ENCODE measurements at places on chromosomes 2 and 18.

- DNase-seq, result no peak
These were observed 282.1 kb downstream of the ZNF516 start for GRCh38 chr18:76212960-76213359.

DNA sequence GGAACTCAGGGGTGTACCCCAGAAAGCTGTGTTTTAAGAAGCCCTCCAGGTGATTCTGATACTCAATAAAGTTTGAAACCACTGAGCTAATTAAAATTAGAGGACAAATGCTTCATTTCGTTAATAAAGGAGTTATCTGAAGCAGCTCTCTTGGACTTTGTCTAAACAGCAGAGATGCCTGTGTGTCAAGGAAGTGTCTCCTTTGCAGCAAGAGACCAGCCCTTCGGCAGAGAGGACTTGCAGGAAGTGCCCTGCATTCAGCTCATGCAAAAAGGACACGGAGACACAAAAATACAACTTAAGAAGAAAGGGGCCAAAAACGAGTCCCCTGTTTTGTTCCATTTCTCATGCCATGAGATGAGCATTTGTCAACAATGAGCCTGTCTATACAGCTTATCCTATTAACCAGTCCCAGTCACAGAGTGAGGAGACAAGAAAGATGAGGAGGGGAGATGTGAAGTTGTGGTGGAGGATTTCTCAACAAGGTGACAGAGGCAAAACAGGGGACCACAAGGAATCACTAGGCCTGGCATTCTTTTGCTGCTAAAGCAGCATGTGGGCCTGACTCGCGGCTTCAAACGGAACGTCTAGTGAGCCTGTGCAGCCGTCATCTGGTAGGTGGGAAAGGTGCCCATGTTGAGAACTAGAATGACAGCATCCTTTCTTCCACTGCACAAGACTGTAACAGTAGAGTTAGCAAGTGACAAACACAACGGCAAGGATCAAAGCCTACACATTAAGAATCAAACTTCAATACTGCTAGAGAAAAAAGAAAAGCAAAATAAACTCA, 152.3 kb downstream of the ANTXR1 start:
- no peak for DNase-seq

DNA sequence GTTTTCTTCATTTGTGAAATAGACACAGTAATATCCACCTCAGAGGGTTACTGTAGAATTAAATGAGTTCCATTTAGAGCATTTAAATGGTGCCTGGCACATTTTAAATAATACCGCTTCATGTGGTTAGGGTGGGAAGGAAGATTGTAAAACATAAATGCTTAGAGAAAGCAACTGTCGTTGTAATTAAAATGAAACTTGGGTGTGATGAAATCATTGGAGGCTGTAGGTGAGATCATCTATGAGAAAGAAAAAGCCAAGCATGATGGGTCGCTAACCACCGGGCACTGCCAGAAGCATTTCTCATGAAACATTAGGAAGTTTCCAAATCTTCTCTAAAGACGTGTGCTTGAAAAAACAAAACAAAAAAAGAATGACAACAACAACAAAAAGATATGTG, 8.2 kb upstream of the SLC39A10 start:
- DNase-seq, result no peak

GRCh38 chr18:50528806-50529205, 31.1 kb upstream of the MAPK4 start:
- DNase-seq, result no peak

DNA sequence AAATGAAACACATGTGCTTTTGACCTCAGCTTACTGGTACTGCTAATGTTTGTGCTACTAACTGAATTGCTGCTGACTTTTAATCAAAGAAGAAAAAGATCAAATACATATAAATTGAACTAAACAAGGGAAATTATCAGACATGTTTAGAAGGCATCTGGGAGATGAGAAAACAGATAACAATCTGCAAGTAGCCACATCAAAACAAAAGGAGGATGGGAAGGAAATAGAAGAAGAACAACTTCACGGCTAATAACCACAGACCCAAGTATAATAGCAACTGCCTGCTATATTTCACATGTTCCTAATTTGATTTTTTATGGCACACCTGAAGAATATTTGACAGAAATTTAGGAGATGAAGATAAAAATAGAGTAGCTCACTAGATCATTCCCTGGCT, 542.6 kb upstream of the SYT4 start:
- DNase-seq, result no peak

DNA sequence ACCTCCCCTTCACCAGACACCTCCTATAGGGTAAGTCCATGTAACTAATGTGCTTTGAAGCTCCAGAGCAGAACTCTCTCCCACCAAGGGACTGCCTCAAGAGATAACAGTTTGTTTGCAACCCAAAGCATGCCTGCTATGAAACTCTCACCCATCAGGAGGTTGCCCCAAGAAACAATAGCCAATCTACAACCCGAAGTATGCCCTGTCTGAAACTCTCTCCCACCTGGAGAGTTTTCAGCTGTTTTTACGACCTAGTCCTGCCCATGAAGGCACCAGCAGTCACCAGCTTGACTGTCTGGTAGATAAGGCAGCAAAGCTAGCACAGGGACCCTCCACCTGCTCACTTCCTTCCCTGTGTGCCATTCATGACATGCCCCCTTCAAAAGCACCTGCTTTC, 533.9 kb upstream of the CRIM1 start:
- no peak for DNase-seq

GRCh38 chr2:1088192-1088860, 137.7 kb downstream of the SNTG2 start:
- no peak for DNase-seq

DNA sequence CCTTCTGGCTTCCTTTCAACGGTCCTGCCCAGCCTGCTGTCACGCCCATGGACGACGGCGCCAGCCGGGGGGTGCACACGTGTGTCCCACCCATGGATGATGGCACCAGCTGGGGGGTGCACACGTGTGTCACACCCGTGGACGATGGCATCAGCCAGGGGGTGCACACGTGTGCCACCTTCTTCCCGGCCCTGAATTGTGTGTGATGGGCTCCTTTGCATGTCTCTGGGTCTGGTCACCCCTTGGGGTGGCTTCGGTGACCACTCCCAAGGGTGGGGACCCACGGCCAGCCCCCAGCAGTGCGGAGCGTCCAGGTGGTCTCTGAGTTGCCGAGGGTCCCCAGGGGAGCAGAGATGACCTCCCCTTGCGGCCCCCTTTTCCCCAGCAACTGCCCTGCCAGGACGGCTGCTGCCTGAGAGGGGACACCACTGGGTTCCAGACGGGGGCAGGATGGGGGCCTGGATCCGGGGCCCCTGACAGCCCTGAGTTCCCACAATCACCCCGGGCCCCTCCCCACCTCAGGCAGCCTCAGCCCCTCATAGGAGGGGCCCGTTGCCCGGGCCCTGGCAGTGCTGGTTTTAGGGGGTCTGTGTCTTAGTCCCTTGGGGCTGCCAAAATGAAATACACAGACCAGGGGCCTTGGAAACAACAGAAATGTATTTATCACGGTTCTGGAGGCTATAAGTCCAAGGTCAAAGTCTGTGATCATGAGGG, 9.4 kb downstream of the NEU4 start:
- no peak for DNase-seq

GRCh38 chr18:49569724-49570123, 7.9 kb downstream of the LIPG start:
- no peak for DNase-seq

GRCh38 chr2:181374781-181375675, 82.2 kb upstream of the ITGA4 start:
- no peak for DNase-seq

DNA sequence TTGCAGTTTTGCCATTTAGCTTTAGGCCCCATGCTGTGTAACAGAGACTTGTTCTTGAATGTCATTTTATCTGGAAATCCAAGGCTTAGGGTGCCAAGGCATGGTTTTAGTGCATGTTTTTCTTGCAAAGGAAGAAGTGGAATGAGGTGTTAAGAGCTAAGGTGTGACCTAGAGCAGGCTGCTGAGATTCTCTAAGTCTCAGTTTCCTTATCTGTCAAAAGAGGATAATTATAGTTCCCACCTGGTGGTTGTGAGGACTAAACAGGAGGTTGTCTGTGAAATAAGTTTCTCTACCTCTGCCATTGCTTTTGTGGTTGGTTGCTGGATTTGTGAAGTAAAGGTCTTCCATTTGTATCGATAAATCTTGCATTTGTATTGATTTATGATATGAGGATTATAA, 82.0 kb downstream of the TANC1 start:
- no peak for DNase-seq

GRCh38 chr18:22377769-22378168, 39.9 kb downstream of the CTAGE1 start:
- DNase-seq, result no peak

DNA sequence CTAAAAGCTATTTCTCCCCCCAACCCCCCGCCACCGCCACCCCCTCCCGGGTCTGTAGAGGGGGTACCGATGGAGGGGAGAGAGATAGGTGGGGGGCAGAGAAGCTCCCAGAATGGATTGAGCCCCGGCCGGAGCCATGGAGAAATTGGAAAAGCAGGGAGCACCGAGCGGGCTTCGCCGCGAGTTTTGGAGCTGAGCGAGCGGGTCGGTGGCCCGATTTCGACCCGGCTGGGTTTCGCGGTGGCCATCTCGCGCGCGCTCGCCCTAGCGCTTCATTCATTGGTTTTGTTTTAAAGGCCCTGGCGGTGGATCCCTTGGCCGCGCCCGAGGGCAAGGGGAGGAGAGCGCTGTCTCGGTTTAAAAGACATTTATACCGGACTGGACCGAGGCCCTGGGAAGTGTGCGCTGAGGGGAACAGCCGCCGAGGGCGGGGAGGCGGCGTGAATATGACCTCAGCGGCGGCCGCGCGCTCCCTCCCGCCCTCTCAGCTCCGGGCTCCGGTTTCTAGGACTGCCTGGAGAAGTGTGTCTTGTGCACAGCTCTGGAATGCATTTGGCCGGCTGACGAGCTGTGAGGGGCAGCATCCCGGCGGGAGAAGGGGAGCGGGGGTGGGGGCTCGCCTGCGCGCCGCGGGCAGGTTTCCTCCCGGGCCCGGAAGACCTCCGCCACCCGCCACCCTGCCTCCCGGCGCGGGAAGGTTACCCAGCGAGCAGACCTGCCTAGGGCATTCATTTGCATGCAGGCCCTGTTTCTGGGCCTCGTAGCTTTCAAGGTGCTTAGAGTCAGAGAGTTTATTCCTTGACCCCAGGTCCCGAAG, 1.7 kb upstream of the SMAD7 start:
- DNase-seq, result no peak

- DNase-seq, result peak; percentile 68
These were observed at the start of gene TRABD2A for GRCh38 chr2:84880645-84881521. Gene TRABD2A (minus strand): TSS chr2:84881084. CDS start chr2:84881039, 45 bp downstream.

DNA sequence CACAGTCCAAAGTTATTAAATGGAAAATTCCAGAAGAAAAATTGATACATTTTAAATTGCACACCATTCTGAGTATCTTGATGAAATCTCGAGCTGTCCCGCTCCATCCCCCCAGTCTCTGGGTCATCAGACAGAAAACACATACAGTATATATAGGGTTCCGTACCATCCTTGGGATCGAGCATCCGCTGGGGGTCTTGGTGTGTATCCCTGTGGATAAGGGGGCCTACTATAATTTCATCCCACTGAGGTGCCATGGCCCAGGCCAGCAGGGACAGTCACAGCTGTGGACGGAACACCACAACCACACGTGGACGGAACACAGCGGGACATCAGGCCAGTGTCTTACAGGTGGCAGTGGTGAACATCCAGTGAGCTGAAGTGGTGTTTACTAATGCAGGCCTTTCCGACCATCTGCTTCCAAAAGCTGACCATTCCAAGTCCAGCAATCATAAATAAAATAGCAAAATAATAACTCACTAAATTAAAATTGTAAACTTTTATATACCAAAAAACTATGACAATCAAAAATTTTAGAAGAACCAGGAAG, 14.0 kb downstream of the TWIST2 start:
- no peak for DNase-seq

DNA sequence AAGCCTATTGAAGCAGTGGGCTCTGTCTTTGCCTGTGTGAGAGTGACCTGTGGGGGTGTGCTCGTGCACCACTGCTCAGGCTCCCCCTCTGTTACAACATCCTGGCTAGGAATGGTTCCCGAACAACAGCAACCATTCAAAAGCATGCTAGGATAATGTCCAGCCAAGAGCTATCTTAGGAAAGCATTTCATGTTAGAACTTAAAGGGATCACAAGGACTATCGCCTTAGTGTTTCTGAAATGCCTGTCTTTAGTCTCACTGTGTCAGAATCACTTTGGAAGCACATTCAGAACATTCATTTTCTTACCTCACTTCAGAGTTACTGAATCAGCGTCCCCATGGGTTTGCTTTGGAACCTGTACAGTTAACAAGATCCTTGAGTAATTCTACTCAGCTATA, 134.9 kb upstream of the DSEL start:
- DNase-seq, result no peak

GRCh38 chr18:13237641-13238040, 19.1 kb downstream of the LDLRAD4 start:
- DNase-seq, result no peak

DNA sequence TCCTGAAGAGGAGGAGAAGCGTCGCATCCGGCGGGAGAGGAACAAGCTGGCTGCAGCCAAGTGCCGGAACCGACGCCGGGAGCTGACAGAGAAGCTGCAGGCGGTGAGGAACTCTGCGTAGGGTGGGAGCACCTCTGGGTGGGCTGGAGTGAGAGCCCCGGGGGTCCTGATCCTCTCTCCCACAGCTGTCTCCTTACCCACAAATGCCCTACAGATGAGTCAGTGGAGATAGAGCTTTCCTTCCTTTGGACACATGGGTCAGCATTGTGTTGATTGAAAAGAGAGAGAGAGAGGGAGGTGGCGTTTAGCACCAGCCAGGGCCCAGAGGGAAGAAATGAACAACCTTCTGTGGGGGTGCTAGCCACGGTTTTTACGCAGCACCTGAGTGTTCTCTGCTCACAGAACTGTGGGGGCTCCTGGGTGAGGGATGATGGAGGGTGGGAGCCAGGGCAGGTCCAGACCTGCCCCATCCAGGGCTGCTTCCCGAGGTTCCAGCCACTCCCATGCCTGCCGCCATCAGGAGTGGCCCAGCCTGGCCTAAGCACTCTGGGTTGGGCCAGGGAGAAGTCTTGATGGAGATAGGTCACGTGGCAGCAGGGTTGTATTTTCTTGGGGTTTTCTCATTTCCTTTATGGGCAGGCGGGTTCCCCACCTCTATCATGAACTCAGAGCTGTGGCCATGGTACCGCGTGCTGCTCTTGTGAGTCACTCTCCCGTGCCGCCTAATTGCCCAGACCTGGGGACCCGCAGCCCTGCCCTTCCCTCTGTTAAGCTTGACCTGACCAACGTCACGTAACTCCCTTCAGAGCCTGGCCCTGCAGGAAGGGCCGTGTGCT, 16.3 kb downstream of the FOSL2 start:
- peak; percentile 65 for DNase-seq

GRCh38 chr18:55334875-55335274, 253.1 kb downstream of the TCF4 start:
- DNase-seq, result no peak

GRCh38 chr2:5412001-5412400, 280.2 kb upstream of the SOX11 start:
- DNase-seq, result no peak

- no peak for DNase-seq
These were observed 83.3 kb downstream of the ALPK2 start for GRCh38 chr18:58545338-58546296.

- no peak for DNase-seq
These were observed 22.6 kb upstream of the FZD5 start for GRCh38 chr2:207792244-207792785.

- no peak for DNase-seq
These were observed 66.5 kb downstream of the COLEC12 start for GRCh38 chr18:433960-434359.
